ENCODE measurements at places on chromosomes 13 and 19.

DNA sequence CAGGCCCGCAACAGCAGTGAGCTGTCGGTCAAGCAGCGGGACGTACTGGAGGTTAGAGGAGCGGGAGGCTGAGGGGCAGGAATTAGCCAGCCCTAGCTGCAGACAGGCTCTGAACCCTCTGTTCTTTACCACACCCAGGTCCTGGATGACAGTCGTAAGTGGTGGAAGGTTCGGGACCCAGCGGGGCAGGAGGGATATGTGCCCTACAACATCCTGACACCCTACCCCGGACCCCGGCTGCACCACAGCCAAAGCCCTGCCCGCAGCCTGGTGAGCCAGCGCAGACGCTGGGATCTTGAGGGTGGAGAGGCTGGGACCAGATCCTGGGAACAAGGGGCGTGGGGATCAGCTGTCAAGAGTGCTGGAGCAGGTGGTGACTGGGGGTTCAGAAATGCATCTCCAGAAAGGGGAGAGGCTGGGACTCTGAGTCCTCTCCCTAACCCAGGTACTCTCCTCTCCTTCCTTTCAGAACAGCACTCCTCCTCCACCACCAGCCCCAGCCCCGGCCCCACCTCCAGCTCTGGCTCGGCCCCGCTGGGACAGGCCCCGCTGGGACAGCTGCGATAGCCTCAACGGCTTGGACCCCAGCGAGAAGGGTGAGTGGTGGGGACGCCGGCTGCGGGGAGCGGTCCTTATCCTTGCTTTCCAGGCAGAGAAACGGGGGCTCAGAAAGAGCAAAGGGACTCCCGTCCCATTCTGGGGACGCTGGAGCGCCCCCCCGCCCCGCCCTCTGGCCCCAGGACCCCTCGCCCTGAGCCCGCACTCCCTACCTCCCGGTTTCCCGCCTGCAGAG lies 10.4 kb downstream of the EPS8L1 start:
- H3K27me3 ChIP-seq, result no peaks in the 10 kb centered on the region
- no peak for DNase-seq
- no peak overlapping the region for H3K4me3 ChIP-seq
- no peaks in the 10 kb centered on the region for H3K4me1 ChIP-seq
- no peak overlapping the region for H3K27ac ChIP-seq
- peaks cover 3% of the 10 kb centered on the region for H3K36me3 ChIP-seq

DNA sequence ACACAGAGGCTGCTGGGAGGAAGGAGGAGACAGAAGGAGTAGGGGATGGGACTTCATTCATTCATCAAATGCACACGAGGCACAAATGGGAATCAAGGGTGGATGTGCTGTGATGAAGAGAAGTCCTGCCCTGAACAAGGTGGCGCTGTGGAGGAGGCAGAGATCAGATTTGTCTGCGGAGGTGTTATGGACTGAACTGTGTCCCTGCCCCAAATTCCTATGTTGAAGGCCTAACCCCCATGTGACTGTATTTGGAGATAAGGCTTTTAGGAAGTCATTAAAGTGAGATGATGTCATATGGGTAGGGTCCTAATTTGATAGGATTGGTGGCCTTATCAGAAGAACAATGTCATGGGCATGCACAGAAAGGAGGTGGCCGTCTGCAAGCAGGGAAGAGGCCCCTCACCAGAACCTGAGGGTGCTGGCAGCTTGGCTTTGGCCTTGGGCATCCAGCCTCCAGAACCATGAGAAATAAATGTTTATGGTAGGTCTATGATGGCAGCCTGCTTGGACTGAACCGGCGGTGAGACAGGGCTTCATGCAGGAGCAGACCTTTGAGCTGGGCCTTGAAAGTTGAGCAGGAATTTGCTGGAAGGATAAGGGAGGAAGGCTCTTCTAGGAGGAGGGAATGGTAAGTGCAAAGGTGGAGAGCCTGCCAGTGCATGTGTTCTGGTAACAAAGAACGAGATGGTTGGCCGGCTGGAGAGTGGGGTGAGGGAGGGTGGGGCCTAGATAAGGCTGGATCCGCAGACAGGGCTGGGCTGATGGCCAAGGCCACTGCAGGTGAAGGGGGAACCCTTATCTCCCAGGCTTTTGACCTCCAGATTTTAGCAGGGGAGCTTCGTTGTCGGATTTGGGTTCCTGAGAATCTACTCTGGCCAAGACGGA lies 2.7 kb upstream of the CEBPA start:
- peaks cover 28% of the 10 kb centered on the region for H3K4me1 ChIP-seq
- no peaks in the 10 kb centered on the region for H3K27me3 ChIP-seq
- peaks cover 4% of the 10 kb centered on the region for H3K36me3 ChIP-seq
- no peak overlapping the region for H3K4me3 ChIP-seq
- DNase-seq, result peak; percentile 79

GRCh38 chr13:113090415-113090770 lies 15.2 kb upstream of the F7 start:
- H3K4me3 ChIP-seq, result no peak overlapping the region
- no peaks in the 10 kb centered on the region for H3K27me3 ChIP-seq
- no peak overlapping the region for H3K27ac ChIP-seq
- no peaks in the 10 kb centered on the region for H3K36me3 ChIP-seq

DNA sequence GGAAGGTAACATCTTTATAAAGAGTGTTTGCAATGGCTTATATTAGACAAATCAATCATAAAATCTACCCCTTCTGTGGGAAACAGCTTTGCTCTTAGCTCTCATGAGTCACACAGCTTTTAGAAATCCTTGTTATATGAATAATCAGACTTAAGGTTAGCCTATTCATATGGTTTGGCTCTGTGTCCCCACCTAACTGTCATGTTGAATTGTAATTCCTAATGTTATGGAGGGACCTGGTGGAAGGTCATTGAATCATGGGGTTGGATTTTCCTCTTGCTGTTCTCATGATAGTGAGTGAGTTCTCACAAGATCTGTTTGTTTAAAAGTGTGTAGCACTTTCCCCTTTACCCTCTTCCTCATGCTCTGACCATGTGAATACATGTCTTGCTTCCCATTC lies 704.2 kb upstream of the KLHL1 start:
- no peaks in the 10 kb centered on the region for H3K27me3 ChIP-seq
- no peaks in the 10 kb centered on the region for H3K36me3 ChIP-seq
- no peak overlapping the region for H3K27ac ChIP-seq
- no peak for DNase-seq
- no peaks in the 10 kb centered on the region for H3K4me1 ChIP-seq

GRCh38 chr13:45316996-45317395 lies 24.0 kb downstream of the TPT1 start:
- no peak overlapping the region for H3K4me3 ChIP-seq
- no peaks in the 10 kb centered on the region for H3K27me3 ChIP-seq
- DNase-seq, result no peak
- no peak overlapping the region for H3K27ac ChIP-seq
- peaks cover 19% of the 10 kb centered on the region for H3K4me1 ChIP-seq
- no peaks in the 10 kb centered on the region for H3K36me3 ChIP-seq

- H3K4me3 ChIP-seq, result no peak overlapping the region
- no peaks in the 10 kb centered on the region for H3K4me1 ChIP-seq
- H3K27me3 ChIP-seq, result no peaks in the 10 kb centered on the region
- no peak for DNase-seq
These were observed 231.3 kb downstream of the SLITRK6 start for GRCh38 chr13:85567909-85568308.

GRCh38 chr13:103044056-103044455 lies 22.2 kb downstream of the SLC10A2 start:
- no peak for DNase-seq
- no peak overlapping the region for H3K27ac ChIP-seq
- no peaks in the 10 kb centered on the region for H3K36me3 ChIP-seq
- H3K4me1 ChIP-seq, result no peaks in the 10 kb centered on the region
- H3K4me3 ChIP-seq, result no peak overlapping the region

DNA sequence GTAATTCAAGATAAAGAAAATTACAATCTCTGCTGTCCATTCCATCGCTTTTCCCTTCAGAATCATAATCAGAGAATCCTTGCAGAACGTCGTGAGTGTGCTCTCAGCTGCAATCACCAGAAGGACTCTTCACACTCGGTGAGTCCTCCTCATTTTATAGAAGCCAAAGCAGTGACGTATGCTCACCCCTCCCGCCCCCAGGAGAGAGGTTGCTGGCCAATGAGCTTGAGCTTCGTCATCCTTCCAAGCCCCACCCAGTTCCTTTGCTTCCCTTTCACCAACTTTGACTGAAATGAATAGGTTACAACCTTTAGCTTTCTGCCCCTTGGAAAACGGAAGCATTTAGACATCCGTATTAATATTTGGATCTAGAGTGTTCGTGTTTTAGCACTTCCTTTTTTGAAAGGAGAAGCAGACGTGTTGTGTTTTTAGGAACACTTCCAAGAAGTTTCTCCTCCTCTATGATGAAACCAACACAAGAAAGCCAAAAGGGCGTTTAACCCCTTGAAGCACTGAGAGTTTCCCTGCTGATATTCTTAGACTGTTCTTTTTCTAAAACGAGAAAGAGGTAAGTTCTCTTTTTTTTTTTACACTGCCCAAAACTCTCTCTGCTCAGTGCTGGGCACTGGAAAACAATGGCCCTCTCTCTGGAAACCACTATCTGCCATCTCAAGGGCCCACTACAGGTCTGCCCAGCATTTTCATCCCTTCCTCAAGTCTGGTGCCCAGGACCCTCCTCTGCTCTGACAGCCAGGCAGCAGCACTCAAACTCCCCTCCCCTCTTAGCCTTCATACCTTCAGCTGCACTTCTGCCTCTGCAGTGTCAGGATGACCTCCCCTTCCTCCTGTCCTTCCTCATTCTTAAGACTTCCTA lies 44.3 kb upstream of the CEACAM21 start:
- DNase-seq, result peak; percentile 24
- H3K27me3 ChIP-seq, result no peaks in the 10 kb centered on the region
- H3K27ac ChIP-seq, result no peak overlapping the region
- no peaks in the 10 kb centered on the region for H3K36me3 ChIP-seq
- no peaks in the 10 kb centered on the region for H3K4me1 ChIP-seq
- no peak overlapping the region for H3K4me3 ChIP-seq

DNA sequence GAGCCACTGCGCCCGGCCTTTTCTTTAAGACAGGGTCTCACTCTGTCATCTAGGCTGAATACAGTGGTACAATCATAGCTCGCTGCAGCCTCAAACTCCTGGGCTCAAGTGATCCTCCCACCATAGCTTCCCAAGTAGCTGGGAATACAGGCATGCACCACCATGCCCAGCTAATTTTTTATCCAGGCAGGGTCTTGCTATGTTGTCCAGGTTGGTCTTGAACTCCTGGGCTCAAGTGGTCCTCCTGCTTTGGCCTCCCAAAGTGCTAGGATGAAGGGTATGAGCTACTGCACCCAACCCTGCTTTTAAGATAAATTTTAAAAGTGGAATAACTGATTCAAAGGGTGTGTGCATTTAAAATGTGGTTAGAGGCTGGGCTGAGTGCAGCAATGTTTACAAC lies 14.1 kb downstream of the NOSIP start:
- H3K27me3 ChIP-seq, result no peaks in the 10 kb centered on the region
- peaks cover 5% of the 10 kb centered on the region for H3K4me1 ChIP-seq
- no peak for DNase-seq
- no peak overlapping the region for H3K27ac ChIP-seq
- H3K4me3 ChIP-seq, result no peak overlapping the region

GRCh38 chr19:33388231-33388724 lies 14.8 kb downstream of the CEBPG start:
- H3K36me3 ChIP-seq, result peaks cover 6% of the 10 kb centered on the region
- H3K4me1 ChIP-seq, result 0 out of 2 replicates have a peak, but pooled peaks cover 6% of the 10 kb centered on the region
- H3K4me3 ChIP-seq, result no peak overlapping the region
- no peak overlapping the region for H3K27ac ChIP-seq
- no peaks in the 10 kb centered on the region for H3K27me3 ChIP-seq
- DNase-seq, result no peak

DNA sequence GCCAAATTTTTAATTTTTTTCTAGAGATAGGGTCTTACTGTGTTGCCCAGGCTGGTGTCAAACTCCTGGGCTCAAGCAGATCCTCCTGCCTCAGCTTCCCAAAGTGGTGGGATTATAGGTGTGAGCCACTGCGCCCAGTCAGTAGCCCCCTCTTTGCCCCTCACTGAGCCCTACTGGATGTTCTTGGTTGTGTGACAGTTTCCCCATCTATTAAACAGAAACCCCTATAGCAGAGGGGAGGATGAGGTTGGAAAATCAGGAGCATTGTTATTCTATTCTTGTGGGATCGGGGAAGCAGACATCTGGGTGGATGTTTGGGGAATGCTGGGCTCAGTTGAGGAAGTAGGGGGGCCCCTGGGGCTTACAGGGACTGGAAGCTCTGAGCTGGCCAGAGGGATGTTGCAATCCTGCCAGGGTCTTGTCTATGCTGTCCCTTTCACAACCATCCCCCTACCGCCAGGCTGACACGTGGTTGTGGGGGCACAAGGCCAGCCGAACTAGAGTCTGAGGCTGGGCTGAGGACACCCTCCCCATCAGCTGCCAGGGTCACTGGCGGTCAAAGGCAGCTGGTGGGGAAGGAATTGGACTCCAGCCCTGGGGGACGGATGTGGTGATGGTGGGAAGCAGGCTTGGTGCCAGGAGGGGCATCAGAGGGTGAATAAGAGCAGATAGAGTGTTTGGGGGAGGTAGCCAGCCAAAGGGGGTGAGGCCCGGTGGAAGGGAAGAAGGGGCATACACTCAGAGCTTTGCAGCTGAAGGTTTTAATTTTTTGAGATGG lies 10.9 kb downstream of the APOC1 start:
- no peak for DNase-seq
- H3K4me1 ChIP-seq, result peaks cover 14% of the 10 kb centered on the region

- no peak for DNase-seq
- H3K36me3 ChIP-seq, result no peaks in the 10 kb centered on the region
- no peak overlapping the region for H3K4me3 ChIP-seq
- H3K27ac ChIP-seq, result no peak overlapping the region
- H3K27me3 ChIP-seq, result no peaks in the 10 kb centered on the region
- H3K4me1 ChIP-seq, result no peaks in the 10 kb centered on the region
These were observed 61.9 kb downstream of the KDM4B start for GRCh38 chr19:5030822-5031221.

GRCh38 chr13:44413095-44413494 lies 39.5 kb downstream of the SERP2 start:
- peaks cover 9% of the 10 kb centered on the region for H3K4me1 ChIP-seq
- peak overlapping the region; percentile 19 for H3K27ac ChIP-seq
- no peaks in the 10 kb centered on the region for H3K27me3 ChIP-seq
- no peaks in the 10 kb centered on the region for H3K36me3 ChIP-seq

DNA sequence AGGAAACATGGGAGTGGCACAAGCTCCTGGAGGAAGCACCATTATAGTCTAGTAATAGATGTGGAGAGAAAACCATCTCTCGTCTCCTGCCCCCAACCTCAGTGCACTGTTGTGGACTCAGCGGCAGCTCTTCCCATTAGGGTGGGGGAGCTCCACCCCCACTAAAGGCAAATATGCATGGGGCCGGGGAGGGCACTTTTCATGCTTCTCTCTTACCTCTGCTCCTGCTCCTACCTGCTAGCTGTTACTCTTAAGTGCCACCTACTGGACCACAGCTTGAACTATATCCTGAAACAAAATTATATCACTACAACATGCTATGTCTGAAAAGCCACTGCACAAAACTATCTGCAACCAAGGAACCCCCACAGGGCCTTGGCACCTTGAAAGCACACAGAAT lies 112.6 kb upstream of the DACH1 start:
- H3K27ac ChIP-seq, result no peak overlapping the region
- no peak overlapping the region for H3K4me3 ChIP-seq
- H3K36me3 ChIP-seq, result no peaks in the 10 kb centered on the region
- H3K27me3 ChIP-seq, result no peaks in the 10 kb centered on the region

- DNase-seq, result no peak
- no peaks in the 10 kb centered on the region for H3K4me1 ChIP-seq
- no peak overlapping the region for H3K27ac ChIP-seq
- H3K36me3 ChIP-seq, result no peaks in the 10 kb centered on the region
- H3K27me3 ChIP-seq, result no peaks in the 10 kb centered on the region
These were observed 8.2 kb downstream of the ADGRE2 start for GRCh38 chr19:14770136-14770535.
